GOT3 (cell line): ENCODE measurements at places on chromosomes 1 and 21.

GRCh38 chr1:203629016-203629506 is 2.4 kb downstream of the ATP2B4 start:
- no peak for DNase-seq

GRCh38 chr1:48028218-48029069 is 31.3 kb upstream of the TRABD2B start:
- DNase-seq = no peak

DNA sequence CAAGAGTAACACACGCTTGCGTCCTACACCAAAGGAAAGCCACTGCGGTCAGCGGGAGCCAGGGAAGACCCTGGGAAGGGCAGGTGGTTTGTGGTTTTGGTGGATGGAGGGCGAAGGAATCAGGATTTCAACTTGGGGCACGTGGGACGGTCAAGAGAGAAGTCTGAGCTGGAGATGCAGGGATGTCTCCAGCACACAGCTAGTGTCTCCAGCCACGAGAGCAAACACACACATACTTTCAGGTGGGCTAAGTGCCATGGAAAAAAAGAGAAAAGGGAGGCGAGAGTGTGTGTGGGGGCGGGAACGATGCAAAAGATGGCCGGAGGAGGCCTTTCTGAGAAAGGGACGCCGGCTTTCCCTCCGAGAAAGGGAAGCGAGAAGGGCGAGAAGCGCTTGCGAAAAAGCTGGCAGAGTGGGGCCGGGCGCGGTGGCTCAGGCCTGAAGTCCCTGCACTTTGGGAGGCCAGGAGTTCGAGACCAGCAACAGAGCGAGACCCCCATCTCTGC is 1.4 kb upstream of the SRRM1 start:
- no peak for DNase-seq

GRCh38 chr21:44603109-44603875 is 2.9 kb downstream of the KRTAP10-7 start:
- no peak for DNase-seq

GRCh38 chr1:163191301-163191700 is 11.4 kb downstream of the RGS5 start:
- no peak for DNase-seq

DNA sequence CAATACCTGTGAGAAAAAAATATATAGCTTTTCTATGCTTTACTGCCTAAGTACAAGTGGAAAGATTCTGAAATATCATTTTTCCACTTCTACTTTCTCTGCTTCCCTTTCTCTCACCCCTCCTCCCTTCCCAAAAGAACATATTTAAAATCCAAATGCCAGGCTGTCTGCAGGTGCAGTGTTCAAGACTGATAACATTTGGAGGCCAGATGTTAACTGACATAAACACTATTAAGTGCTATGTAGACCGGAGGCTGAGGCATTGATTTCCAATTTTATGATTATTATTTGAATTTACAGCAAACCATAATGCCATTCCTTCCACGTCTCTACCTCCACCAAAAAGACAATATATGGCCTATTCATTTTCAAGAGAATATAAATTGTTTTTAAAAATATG is 296.9 kb upstream of the SGIP1 start:
- no peak for DNase-seq

DNA sequence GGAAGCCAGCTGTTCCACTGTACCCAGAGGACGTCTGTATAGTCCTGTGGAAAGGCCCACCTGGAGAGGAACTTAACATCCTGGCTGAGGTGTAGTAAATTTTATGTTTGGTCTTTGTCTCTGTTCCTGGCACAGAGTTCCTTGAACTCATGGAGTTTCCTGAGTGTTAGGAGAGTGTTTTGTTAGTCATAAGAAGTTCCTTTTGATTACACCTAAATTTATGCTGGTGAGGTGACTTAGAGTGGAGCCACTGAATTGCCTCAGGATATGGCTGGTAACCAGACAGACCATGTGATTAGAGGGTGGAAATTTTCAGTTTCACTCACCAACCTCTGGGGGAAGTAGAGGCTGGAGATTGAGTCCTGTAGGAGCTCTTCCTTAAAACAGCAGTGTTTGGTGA is 57.9 kb downstream of the RASAL2 start:
- DNase-seq = no peak

GRCh38 chr1:108540977-108541376 is 18.9 kb upstream of the EEIG2 start:
- no peak for DNase-seq

- no peak for DNase-seq
These were observed 222.9 kb upstream of the AJAP1 start for GRCh38 chr1:4431491-4431890.

GRCh38 chr1:24535021-24535424 is 20.9 kb upstream of the NCMAP start:
- DNase-seq = no peak

DNA sequence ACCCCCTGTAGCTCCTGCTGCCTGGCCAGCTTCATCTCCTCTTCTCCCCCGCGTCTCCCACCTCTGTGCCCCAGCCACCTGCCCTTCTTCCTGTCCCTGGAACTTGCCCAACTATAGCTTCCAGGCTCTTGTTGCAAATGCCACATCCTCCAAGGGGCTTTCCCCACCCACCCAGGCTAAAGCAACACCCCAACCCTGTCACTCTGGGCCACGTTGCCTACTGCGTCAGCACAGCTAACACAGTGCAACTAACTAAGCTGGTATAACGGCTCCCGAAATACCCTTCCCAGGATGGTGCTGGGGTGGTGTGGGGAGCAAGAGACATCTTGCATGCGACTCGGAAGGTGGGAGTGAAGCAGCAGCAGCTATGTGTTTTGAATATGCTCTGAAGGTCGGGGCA is 19.7 kb downstream of the CAMK2N1 start:
- no peak for DNase-seq

DNA sequence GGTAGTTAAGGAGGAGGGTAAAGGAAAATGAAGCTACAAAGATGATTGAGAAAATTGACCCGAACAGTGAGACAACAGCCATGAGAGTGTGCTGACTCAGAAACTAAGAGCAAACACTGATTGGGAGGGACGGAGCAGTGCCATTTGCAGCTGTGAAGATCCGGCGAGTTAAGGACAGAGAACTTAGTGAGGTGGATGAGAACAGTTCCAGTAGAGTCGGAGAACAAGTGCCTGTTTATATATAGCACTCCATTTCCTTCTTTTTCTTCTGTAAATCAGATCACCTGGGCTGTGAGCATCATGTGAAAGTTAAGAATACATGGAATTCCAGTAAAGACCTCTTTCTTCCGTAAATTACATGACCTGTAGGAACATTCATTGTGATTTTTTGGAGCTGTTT is 145.7 kb downstream of the KCNK2 start:
- no peak for DNase-seq

GRCh38 chr1:224267925-224268324 is 62.0 kb downstream of the NVL start:
- no peak for DNase-seq

DNA sequence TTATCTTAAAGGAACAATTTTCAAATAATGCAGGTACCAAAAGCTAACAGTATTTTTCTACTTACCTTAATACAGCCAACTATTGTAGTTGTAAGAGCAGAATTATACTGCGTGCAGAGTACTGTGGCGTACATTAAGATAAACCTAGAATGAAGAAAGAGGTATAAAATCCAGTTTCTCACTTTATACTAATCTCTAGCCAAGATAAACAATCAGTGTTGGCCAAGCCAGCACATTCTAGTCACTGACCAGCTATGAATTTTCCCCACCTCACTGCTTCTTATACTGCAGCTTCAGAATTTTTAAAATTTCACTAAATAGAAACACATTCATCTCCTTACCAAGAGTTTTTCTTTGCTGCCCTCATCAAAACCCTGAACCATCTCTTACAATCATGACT is 33.6 kb downstream of the SLC35D1 start:
- DNase-seq = no peak

DNA sequence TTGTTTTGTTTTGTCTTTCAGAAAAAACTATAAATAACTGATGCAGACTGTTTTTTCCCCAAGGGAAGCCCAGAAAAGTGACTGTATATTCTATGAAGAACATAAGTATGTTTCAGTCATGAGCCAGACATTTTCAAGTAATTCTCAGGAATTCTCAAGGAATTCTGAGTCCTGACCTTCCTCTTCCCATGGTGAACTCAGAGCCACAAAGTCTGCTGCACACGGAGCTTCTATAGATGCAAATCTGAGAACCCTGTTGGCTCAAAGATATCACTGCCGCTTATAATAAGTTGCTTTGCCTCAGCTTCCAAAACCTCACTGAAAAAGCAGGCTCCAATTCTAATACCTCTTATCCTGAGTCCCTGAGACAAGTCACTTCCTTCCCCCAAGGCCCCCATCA is 418.5 kb upstream of the RUNX1 start:
- no peak for DNase-seq

DNA sequence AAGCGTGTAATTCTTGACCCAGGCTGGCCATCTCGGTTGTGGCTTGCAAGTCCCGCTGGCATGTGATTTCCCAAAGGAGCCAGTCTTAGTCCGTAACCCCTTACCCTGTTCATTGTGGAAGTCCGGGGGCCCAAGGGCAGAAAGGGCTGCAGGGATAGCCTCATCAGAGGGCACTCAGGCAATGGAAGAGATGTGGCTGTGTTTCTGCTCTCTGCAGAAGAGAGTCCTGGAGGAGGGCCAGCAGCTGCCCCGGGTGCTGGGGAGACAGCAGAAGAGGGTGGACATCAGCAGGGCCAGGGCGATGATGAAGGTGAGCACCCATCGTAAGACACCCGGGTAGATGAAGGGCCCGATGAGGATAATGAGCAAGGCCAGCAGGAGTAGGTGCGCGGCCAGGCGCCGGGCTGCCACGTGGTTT is 830 bp downstream of the RNF186 start:
- DNase-seq = no peak

- no peak for DNase-seq
These were observed 22.9 kb upstream of the AXDND1 start for GRCh38 chr1:179342740-179343404.

GRCh38 chr1:36938819-36939218 is 95.5 kb downstream of the GRIK3 start:
- no peak for DNase-seq

- no peak for DNase-seq
These were observed 47.2 kb downstream of the HSD3B1 start for GRCh38 chr1:119554183-119554582.

- no peak for DNase-seq
These were observed 20.6 kb downstream of the SYNC start for GRCh38 chr1:32681999-32682398.

- no peak for DNase-seq
These were observed 43.0 kb downstream of the GALNT2 start for GRCh38 chr1:230109895-230110667.

GRCh38 chr1:80155371-80155770 is 1148.8 kb upstream of the ADGRL4 start:
- DNase-seq = no peak

GRCh38 chr1:181669246-181669645 is 185.9 kb downstream of the CACNA1E start:
- no peak for DNase-seq

- no peak for DNase-seq
These were observed 1538.3 kb downstream of the NCAM2 start for GRCh38 chr21:22536509-22536908.

DNA sequence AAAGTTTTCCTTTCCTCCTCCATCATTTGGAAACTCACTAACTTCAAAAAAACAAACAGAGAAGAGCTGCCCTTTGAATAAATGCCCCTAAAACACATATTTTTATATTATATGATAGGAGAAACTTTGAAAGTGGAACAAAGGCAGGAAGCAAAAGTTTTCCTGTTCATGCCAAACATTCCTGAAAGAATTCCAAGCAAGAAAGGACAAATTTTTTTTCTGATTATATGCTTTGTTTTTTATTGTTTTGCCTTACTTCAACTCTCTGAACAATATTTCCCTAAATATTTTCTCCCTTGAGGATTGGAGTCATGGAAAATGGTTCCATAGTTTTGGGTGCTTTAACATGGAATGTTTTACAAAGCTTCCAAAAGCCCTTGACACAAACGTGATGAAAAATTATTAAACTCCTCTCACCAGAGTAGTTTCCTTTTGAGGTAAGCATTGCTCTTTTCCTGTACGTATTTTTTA is 638.5 kb upstream of the CAMK1G start:
- DNase-seq = no peak

DNA sequence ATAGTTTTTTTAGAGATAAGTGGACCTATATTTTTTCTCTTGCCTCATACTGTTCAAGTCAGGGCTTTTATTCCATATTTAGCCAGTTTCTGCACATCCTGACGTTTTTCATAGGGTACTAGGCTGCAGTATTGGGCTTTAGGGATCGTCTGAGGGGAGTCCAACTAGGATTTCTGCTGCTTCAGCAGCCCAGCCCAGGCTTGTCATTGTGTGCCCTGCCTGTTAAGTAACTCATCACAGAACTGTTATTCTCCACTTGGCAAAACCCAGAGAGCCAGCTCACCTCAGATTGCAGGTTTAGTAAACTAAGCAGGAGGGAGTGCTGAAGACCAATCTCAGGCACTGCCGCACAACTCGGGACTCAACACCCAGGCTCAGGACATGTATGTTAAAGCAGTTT is 2.8 kb downstream of the GALNT2 start:
- no peak for DNase-seq

- DNase-seq = no peak
These were observed 837 bp upstream of the USP21 start for GRCh38 chr1:161158316-161159010.

DNA sequence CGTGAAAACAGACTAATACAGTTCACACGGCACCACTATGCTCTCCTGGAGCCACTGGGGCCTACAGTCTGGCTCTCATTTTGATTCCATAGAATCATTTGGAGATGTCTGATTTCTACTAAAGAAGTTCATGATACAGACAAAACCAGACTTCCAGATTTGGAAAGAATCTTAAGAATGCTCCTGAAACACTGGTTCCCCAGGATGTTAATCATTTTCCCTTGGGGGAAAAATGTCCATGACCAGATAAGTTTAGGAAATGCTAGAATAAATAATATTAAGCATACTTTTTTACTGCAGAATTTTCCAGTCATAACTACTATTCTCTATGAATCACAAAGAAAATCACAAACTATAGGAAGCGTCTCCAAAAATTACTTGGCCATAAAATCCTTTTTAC is 63.0 kb upstream of the RGS7 start:
- DNase-seq = no peak

GRCh38 chr1:66373157-66373591 is 160.8 kb upstream of the SGIP1 start:
- DNase-seq = no peak

DNA sequence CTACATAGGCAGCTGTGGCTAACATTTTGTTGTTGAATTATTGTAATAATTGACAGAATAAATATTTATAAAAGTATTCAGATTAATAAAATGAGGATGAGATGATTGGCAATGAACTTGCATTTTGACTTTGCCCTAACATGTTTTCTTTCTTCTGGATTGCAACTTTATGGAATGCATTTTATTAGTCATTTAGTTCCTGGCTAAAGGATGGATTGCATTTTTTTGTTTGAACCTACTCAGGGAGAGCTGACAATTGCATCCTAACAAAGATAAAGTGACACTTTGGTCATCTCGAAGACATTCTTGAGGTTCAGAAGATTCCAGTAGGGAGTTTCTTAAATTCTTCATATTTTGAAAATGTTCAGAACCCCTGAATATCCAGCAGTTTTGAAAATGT is 37.5 kb downstream of the PGM1 start:
- no peak for DNase-seq

GRCh38 chr1:209899948-209900347 is 38.1 kb upstream of the SYT14 start:
- DNase-seq = no peak
